ENCODE measurements at places on chromosomes 13 and 19. TPM values are rescaled to one million over a fixed set of nuclear protein-coding genes. Genes with fewer than 3 reads are reported as not detected.

Gene PLPP2
- 8.6 TPM for total RNA-seq

Gene SLC5A5
- total RNA-seq = not detected

Gene HCN2
- 0.27 TPM for total RNA-seq

Gene SCAF1
- 65.5 TPM for total RNA-seq

Gene CXCL17
- total RNA-seq = 0.31 TPM

Gene MYPOP
- total RNA-seq = 8.6 TPM

GRCh38 chr13:93521307-93521706, 294.7 kb downstream of the GPC6 start:
- DNase-seq = no peak

DNA sequence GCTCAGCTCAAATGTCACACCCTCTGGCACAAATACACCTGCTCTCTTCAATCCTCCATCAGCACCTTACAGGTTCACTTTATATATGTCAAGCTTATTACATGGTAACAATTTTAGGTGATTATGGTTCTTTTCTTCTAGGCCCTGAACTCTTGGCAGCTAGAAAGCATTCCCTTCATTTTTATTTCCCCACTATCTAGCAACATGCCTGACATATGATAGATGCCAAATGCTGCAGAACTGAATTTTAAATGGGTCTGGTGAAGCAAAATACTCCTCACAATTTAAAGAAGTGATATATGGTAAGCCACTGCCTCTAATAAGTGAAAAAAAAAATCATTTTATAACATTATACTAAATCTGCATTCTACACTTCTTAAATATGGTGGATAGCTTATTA, 95.2 kb downstream of the USP12 start:
- DNase-seq = no peak

- DNase-seq = no peak
Measured at GRCh38 chr19:4754248-4754647, 30.6 kb upstream of the DPP9 start.

- DNase-seq = no peak
Measured at GRCh38 chr13:40167327-40167726, 499.1 kb downstream of the FOXO1 start.

GRCh38 chr19:41612483-41612882, 14.4 kb downstream of the CEACAM4 start:
- DNase-seq = no peak

DNA sequence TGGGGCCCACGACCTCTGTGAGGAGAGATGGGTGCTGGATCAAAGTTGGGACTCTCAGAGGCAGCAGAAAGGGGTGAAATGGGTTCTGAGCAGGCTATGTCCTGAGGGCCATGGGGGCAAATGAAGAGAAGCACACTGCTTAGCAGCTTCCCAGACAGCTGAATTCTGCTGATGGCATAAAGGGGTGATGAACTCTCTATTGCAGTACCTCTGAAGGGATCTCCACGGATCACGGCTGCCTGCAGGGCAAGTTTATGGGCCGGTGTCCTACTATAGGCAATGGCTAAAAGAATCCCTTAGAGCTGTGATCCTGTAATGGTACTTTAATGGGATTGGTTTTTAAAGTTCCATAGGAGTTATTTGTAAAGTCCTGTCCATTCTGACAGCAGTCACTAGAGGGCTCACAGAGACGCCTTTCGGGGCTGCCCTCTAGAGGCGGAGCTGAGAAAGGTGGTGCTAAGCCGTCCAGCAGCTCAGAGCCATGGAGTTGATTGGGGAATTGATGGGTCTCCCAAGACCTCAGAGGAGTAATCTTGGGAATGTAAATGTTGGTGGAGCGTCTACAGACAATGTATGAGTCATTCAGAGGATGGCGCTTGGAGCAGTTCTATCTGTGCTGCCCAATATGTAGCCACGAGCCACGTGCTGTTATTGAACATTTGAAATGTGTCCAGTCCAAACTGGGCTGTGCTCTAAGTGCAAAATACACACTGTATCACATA, 287.3 kb downstream of the COG6 start:
- DNase-seq = peak; percentile 79

GRCh38 chr19:39971380-39972035, 543 bp downstream of the PSMC4 start:
- DNase-seq = no peak

DNA sequence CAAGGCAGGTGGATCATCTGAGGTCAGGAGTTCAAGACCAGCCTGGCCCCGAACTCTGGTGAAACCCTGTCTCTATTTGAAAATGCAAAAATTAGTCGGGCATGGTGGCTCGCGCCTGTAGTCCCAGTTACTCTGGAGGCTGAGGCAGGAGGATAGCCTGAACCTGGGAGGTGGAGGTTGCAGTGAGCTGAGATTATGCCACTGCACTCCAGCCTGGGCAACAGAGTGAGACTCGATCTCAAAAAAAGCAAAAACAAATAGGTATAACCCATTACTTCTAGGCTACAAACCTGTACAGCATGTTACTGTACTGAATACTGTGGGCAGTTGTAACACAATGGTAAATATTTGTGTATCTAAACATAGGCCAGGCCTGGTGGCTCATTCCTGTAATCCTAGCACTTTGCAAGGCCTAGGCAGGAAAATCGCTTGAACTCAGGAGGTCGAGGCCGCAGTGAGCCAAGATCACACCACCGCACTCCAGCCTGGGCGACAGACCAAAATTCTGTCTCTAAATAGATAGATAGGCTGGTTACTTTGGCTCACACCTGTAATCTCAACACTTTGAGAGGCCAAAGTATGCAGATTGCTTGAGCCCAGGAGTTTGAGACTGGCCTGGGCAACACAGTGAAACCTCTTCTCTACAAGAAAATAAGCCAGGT, 63.5 kb downstream of the MYO9B start:
- no peak for DNase-seq

- DNase-seq = no peak
Measured at GRCh38 chr13:31733647-31734046, 5.7 kb upstream of the RXFP2 start.

DNA sequence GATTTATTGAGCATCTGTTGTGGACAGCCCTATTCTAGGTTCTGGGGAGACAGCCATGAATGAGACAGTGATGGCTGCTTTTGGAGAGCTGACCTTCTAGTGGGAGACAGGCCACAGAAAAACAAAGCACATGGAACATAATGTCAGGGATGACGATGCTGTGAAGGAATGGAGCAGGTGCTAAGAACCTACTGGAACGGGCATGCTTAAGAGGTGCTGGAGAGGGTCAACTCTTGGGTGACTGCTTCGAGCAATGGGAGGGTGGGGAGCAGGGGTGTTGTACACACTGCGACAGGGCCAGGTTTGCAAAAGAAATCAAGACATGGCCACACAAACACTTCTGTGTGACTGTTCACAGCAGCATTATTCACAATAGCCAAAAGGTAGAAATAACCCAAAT, 12.1 kb upstream of the CEACAM16 start:
- DNase-seq = no peak

DNA sequence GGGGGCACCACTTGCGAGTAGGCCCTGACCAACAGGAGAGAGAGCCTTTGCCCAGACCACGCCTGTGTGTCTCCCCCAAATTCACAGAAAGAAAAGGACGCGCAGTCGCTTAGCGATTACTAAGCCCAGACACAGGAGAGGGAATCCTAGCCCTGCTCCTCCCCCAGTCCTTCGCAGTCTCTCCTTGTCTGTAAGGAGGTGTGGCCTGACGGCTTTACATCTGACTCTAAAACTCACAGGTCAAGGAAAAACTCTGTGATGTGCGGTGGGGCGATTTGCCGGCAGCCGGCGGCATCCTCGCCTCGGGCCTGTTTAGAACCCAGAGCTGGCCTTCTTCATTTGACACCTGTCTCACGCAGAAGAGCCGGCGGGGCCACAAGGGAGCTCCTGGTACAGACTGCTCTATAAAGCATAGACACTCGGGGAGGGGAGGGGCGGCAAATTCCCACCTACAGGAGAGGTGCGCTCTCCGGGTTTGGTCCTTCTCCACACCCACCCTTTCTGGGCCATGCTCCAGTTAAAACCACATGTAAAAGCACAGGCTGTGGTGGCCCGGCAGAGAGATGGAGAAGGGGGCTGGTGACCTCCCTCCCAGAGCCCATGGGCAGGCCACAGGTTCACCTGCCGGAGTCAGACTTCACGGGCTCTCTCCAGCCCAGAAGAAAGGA, 17.8 kb downstream of the GPR12 start:
- no peak for DNase-seq

- no peak for DNase-seq
Measured at GRCh38 chr13:43484432-43485225, 302.1 kb downstream of the ENOX1 start.

DNA sequence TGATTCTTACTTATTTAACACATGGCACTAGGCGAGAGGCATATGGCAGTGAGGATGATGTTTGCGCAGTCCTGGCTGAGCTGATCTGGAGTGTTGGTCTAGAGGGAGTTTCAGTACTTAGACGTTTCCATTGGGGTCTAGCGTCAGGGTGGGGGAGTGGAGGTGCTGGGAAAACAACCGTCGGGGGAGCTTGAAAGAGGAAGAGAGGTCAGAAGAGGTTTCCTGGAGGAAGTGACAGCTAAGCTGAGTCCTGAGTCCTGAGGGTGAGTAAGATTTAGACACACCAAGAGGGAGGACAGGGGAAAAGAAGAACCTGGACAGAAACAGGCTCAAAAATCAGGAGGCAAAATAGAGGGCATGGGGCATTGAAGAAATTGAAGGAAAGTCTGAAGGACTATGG, 81.4 kb downstream of the ALOX5AP start:
- DNase-seq = no peak

All from sciatic nerve (tissue), 2 donors.